ENCODE measurements at places on chromosomes 6 and 20. TPM values are rescaled to one million over a fixed set of nuclear protein-coding genes. Genes with fewer than 3 reads are reported as not detected.

The POLR3F gene
- 25.5 TPM for total RNA-seq

The LY6G6C gene
- not detected for total RNA-seq

DNA sequence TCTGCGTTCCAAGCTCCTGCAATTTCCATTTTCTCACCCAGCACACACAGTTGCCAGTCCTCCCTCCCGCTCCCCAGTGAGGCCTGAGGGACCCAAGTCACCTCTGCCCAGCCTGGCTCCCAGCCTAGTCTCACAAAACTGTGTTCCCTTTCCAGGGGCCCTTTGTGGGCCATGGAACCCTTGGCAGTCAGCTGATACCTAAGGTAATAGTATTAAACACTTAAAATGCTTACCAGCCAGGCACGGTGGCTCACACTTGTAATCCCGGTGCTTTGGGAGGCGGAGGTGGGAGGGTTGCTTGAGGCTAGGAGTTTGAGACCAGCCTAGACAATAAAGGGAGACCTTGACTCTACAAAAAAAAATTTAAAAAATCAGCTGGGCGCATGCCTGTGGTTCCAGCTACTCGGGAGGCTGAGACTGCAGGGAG is 3.2 kb upstream of the RBM38 start:
- no peak for DNase-seq

The GGTLC1 gene
- total RNA-seq: not detected

The BEND6 gene
- 0.20 TPM for total RNA-seq

GRCh38 chr6:7691675-7692452 is 34.0 kb upstream of the BMP6 start:
- DNase-seq: peak; percentile 78

The CST5 gene
- not detected for total RNA-seq

GRCh38 chr6:167047554-167047953 is 48.4 kb downstream of the CEP43 start:
- DNase-seq: no peak

The PPIL6 gene
- total RNA-seq: not detected

GRCh38 chr20:911882-912600 is 4.1 kb downstream of the ANGPT4 start:
- DNase-seq: no peak

DNA sequence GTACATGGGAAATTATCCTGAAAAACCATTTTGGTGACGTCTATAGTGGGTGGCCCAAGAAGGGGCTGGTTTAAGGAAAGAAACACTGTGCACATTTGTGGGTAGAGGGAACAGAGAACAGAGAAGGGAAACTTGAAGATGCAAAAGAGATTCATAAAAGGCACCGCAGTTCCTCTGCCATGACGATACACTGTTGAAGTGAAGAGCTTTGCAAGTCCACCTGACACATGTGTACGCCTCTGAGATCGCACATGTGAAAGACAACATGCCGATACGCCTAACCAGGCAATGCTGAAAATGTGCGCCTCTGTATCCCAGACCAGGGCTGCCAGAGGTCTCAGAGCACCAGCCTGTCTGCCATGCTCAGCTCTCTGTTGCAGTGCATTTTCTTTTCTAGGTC is 180.9 kb downstream of the KIF16B start:
- DNase-seq: no peak

- DNase-seq: no peak
Measured at GRCh38 chr6:40352006-40352405, 235.2 kb downstream of the LRFN2 start.

The SCRT2 gene
- total RNA-seq: not detected

DNA sequence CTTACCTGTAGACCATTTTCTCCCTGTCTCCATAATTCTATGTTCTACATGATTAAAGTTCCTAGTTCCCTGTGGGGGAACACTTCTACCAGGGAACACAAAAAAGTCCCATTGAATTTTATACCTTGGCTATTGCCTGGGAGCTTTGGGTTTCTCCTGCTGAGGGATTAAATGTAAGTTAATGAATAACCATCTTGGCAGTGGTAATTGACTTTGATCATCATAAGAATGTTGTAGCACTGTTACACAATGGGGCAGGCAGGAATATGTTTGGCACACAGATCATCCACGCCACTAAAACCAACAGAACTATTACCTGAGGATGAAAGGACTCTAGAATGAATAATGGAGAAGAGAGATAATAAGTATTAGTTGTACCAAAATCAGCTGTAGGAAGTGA is 1106.2 kb upstream of the GJE1 start:
- DNase-seq: peak; percentile 81

- DNase-seq: no peak
Measured at GRCh38 chr6:37041521-37041920, 36.1 kb downstream of the FGD2 start.

- no peak for DNase-seq
Measured at GRCh38 chr20:59644371-59644939, 40.1 kb downstream of the PHACTR3 start.

The ZSWIM1 gene
- total RNA-seq: 11.7 TPM

DNA sequence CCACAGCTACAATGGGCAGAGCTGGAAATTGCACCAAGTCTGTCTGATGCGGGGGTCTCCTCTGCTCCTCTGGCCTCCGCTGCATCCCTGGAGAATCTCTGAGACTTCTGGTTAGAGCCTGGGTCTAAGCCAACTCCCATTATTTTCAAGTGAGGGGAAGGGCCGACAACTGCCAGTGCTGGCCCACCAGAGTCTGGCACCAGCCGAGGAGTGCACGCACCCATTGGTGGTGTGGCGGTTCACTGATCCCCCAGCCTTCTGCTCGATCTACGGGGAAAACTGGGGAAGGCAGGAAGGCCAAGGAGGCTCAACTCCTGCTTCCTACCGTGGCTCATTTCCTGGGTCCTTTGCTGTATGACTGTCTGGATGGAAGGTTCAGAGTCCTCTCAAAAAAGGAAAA is 6.2 kb downstream of the NQO2 start:
- no peak for DNase-seq

DNA sequence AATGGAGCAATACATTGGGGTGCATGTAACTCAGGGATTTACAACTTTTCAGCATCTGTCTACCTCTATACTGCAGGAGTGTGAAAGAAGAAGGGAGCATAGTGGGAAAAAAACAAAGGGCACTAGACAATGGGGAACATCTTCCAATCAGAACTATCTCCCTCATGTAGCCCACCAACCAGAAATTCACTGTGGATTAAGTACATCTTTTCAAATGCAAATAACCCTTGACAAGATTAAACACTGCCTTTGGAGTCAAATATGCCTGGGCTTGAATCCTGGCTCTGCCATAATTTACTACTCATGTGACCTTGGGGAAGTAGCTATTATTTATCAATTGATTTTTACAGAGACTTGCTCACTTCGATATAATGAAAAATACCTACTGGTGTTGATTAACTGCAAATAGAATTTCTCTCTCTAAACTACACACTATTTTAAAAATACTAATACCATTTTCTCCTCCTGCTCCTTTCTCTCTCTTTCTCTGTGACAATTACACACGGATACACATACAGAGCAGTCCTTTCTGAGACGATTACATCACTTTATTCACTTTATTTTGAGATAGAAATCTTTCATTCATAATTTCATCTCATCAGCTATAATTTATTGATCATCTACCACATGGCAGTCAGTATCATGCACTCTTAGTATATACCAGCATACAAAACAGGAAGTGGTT is 783.7 kb downstream of the FRK start:
- DNase-seq: no peak

- DNase-seq: no peak
Measured at GRCh38 chr6:90274451-90275030, 22.1 kb downstream of the BACH2 start.

DNA sequence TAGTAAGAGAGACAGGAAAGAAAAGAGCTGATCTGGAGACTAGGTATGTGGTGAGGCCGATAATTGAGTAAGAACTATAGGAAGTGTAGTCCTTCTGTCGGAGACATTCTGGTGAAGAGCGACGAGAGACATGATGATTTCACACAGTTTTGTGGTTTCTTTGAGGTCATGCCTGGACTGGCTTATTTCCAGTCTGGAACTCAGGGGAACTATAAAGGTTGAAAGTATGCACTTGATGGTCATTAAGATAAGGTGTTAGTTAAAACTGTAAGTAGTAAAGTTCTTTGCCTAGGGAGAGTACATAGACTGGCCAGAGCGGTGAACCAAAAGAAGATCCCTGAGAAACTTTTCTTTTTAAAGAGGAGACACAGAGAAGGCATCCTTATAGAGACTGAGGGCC is 68.8 kb downstream of the RFX6 start:
- no peak for DNase-seq

DNA sequence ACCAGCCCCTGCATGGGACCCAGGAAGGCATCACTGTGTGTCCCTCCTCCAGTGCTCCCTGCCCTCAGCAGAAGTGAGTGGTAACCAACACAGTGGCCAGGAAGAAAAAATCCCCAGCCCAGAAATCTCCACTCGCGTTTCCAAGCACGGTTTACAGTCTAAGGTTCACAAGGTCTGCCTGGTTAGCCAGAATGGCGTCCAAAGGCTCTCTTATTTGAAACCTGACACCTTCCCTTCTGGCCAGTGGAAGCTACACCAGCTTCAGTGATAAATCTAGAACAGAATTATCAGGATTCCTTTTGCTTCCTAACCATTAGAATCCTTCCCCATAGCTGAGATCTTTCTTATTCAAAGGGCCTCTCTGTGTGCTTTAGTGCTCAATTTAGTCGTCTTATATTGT is 9.2 kb downstream of the LY86 start:
- no peak for DNase-seq

DNA sequence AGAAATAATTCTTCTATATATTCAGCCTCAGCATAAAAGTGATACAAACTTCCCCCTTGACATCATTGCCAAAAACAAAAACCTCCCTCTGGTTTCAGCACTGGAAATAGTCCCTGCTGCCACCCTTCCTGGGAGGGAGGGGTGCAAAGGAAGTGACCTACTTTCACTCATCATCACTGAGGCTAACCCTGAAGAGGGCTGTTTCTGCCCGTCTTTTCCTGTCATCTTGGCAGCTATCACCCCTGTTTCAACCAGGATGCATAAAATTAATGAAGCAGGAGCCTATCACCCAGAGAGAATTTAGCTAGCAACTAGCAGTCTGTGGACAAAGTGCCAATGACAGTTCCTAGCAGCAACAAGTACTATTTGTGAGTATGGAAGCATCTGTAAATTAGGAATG is 397.8 kb downstream of the LAMA2 start:
- no peak for DNase-seq

DNA sequence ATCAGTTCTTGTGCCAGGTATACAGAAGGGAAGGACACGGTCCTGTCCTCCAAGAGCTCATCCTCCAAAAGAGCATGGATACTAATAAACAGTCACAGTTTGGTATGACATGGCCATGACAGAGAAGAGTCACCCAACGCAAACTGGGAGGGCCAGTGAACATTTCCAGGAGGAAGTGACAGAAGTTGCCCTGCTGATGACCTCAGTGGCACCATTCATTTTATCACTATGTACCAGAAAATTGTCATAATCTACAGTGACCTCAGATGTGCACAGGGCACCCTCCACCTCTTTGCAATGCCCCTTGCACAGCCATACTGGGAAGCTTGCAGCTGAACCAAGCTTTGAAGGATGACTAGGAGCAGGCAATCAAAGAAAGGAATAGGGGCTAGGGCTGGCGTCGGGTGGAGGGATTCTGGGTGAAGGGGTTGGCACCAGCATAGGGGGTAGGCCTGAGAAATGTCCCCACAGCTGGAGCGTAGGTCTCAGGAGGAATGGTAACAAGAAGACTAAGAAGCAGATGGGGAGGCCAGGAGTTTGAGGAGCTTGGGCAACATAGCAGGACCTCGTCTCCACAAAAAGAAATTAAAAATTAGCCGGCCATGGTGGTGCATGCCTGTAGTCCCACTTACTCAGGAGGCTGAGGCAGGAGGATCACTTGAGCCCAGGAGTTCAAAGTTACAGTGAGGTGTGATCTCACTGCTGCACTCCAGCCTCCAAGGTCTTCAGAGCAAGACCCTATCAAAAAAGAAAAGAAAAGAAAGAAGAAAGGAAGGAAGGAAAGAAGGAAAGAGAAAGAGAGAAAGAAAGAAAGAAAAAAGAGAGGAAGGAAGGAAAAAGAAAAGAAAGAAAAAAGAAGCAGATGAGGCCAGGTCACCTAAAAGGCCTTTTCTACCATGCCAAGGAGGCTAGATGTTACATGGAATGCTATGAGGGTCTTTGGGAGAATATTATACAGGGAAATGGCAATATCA is 65.3 kb upstream of the SNX9 start:
- no peak for DNase-seq

The ZNF343 gene
- 22.1 TPM for total RNA-seq

The SCGN gene
- 29.0 TPM for total RNA-seq

DNA sequence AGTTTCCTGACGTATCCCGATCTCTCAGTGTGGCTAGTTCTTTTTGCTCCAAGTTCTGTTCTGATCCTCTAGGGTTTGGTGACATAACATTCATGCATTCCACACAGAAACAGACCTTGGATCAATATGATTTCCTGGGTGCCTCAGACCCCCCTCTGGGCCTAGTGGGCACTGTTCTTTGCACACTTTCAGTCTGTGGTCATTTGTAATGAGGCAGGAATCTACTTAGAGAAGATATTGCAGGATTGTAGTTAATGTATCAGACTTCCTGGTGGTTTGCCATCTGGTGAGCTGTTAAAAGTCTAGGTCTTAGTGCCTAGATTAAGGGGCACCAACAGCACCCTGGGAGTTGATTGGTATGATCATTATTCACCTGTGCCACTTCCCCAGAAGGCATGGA is 7.5 kb downstream of the BEND6 start:
- DNase-seq: no peak

The PGC gene
- 225 TPM for total RNA-seq

The GMPR gene
- not detected for total RNA-seq

- DNase-seq: peak; percentile 38
Measured at GRCh38 chr20:47139934-47140535, 216.5 kb downstream of the ZMYND8 start.
